ENCODE measurements at places on chromosomes 5 and 9. TPM values are rescaled to one million over a fixed set of nuclear protein-coding genes. Genes with fewer than 3 reads are reported as not detected.

KIF12 gene
- total RNA-seq: not detected

ORM2 gene
- total RNA-seq: not detected

GLRA1 gene
- total RNA-seq: not detected

FIBCD1 gene
- total RNA-seq: not detected

GPR151 gene
- total RNA-seq: not detected

IRX2 gene
- not detected for total RNA-seq

INSL6 gene
- total RNA-seq: not detected

TSTD2 gene
- 13.8 TPM for total RNA-seq

EIF4EBP3 gene
- total RNA-seq: 32.2 TPM

OBP2B gene
- not detected for total RNA-seq

ANKDD1B gene
- total RNA-seq: 1.5 TPM

MARVELD2 gene
- 1.3 TPM for total RNA-seq

GDA gene
- not detected for total RNA-seq

GRCh38 chr5:44637916-44638869 is 170.6 kb upstream of the MRPS30 start:
- no peak for DNase-seq

DNA sequence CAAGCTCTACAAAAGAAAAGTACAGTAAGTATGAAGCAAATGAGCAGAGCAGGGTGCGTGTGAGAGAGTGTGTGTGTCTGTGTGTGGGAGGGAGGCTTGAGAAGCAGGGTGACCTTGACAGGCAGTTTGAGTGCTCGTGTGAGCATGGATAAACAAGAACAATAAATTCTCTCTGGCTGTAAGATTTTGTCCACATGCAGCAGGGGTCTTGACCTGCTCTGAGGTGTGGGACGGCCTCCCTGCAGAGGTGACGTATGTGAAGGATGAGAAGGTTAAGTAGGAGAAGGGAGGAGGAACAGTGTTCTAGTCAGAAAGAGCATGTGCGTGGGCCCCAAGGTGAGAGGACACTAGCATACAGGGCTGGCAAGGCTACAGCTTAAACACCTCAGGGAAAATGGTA is 49.0 kb downstream of the SPTLC1 start:
- DNase-seq: no peak

- DNase-seq: no peak
Measured at GRCh38 chr5:96256795-96257470, 176.1 kb downstream of the PCSK1 start.

- DNase-seq: no peak
Measured at GRCh38 chr5:158561562-158562190, 538.0 kb downstream of the EBF1 start.

DNA sequence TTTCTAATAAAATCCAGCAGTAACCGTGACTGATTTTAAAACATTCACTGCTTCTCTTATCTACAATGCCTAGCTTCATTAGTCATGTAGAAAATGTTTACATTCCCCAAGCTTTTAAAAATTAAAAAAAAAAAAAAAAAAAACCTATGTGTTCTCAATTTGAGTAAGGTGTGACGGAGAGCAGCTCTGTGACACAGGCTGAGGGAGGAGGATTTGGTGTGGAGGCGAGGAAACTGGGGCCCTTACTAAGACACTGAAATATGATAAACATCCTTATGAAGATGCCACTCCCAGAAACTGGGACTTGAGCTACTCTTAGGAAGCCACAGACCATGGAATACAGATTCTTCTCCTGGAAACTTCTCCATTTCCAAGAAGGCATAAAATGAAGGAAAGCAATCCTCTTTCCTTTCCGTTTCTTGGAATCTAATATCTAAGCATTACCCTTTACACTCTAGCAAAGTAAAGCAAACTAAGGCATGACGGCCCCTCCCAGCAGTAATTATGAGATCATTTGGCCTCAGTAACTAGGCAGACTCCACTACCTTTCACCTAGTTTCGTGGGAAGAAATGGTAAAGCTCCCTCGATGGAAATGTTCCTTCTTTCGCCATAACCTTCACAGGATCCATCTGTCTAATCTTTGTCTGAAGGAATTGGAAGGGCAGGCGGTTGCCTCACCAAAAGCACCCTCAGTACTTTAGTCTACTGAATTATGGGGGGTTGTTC is 23.5 kb downstream of the GRAMD2B start:
- no peak for DNase-seq

DNA sequence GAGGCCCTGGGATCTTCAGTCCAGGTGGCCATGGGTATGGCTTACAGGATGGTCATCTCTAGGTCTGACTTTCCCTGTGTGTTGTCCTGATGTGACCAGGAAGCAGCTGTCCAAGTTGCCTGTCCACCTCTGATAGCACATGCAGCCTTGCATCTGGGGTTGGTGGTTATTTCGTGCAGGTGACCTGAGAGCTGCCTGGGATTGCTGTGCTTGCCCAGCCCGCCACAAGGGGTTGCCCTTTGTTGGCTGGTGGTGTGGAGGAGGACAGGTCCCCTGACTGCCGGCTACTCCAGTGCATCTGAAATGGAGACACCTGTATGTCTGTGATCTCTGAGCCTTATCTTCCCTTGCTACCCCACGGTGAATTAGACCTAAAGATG is 212.6 kb downstream of the ARHGAP26 start:
- no peak for DNase-seq

DNA sequence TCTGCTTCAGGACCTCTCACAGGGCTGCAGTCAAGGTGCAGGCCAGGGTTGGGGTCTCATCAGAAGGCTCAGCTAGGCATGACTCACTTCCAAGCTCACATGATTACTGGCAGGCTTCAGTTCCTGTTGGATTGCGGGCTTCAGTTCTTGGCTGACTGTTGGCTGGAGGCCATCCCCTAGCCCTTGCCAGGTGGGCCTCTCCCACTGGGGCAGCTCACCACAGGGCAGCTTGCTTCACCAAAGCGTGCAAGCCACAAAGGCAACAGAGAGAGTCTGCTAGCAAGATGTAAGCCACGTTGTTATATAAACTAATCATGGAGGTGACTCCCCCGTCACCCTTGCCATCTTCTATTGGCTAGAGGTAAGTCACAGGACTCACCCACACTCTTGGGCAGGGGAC is 14.4 kb downstream of the CPLX2 start:
- DNase-seq: no peak

GRCh38 chr9:19510907-19511306 is 102.1 kb downstream of the ACER2 start:
- DNase-seq: no peak

GRCh38 chr9:70673844-70674243 is 259.4 kb upstream of the KLF9 start:
- no peak for DNase-seq

GRCh38 chr5:171155621-171156020 is 153.4 kb upstream of the TLX3 start:
- no peak for DNase-seq

DNA sequence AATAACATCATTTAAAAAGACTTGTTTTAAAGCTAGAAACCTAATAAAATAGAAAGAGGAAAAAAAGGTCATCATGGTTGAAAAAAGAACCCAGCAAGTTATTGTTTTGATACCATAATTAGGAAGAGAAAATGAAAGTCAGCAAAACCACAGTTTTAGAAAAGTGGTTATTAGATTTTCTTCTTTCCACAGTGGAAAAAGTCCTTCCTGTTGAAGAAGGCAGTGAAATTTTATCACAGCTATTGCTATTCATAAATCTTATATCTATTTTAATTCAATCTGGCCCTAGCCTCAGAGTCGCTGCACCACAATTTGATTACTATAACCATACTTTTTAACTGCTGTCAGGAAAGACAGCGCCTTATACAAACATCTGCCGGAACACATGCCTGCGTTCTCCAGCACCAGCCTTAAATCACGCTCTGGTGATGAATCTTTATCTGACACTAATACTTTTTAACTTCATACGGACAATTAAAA is 60.3 kb downstream of the MAPKAP1 start:
- no peak for DNase-seq

GRCh38 chr5:101271416-101271815 is 368.3 kb upstream of the ST8SIA4 start:
- no peak for DNase-seq

- DNase-seq: no peak
Measured at GRCh38 chr9:110258690-110259091, 2.4 kb upstream of the TXN start.

- no peak for DNase-seq
Measured at GRCh38 chr9:84744195-84744594, 74.7 kb downstream of the NTRK2 start.

DNA sequence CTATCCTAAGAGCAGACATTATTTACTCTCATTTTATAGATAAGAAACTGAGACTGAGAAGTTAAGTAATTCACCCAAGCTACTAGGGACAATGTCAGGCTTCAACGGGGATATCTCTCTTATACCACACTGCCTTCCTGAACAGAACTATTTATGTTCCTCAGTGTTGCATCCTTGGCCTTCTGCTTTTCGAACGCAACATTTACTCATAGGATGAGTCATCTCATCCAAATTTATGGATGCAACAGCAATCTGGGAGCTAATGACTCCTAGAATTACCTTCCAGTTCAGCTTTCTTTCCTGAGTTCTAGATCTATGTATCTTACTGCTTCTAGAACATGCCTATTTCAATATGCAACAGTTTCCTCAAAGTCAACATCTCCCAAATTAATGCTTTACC is 103.6 kb upstream of the PAM start:
- DNase-seq: no peak

DNA sequence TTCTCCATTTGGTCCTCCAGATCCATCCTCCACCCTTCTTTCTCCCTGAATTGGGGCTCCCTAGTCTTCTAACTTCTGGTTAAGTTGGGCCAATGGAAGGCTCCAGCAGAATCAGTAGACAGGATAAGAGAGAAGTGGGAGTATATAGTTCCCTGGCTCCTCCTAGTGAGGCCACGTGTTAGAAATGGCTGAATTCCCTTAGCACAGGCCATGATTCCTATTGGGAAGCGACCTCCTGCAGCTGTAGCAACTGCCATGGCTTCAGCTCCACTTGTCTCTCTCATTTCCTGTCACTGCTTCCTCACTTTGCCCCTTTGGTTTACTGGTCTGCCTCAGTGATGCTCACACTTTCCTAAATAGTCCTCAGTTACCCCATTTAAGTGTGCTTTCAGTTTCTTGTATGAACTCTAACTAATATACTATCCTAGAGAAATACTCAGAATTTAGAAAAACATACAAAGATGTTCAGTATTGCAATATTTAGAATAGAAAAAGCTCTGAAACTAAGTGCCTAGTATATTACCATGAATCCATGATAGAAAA is 104.8 kb upstream of the SMARCA2 start:
- no peak for DNase-seq

- no peak for DNase-seq
Measured at GRCh38 chr5:4866817-4867216, 273.3 kb upstream of the ADAMTS16 start.

GRCh38 chr9:93574091-93574899 is 2.1 kb upstream of the PHF2 start:
- DNase-seq: no peak

- no peak for DNase-seq
Measured at GRCh38 chr5:96058084-96058483, 96.4 kb upstream of the ELL2 start.

GRCh38 chr9:116144038-116144437 is 9.6 kb upstream of the PAPPA start:
- no peak for DNase-seq

DNA sequence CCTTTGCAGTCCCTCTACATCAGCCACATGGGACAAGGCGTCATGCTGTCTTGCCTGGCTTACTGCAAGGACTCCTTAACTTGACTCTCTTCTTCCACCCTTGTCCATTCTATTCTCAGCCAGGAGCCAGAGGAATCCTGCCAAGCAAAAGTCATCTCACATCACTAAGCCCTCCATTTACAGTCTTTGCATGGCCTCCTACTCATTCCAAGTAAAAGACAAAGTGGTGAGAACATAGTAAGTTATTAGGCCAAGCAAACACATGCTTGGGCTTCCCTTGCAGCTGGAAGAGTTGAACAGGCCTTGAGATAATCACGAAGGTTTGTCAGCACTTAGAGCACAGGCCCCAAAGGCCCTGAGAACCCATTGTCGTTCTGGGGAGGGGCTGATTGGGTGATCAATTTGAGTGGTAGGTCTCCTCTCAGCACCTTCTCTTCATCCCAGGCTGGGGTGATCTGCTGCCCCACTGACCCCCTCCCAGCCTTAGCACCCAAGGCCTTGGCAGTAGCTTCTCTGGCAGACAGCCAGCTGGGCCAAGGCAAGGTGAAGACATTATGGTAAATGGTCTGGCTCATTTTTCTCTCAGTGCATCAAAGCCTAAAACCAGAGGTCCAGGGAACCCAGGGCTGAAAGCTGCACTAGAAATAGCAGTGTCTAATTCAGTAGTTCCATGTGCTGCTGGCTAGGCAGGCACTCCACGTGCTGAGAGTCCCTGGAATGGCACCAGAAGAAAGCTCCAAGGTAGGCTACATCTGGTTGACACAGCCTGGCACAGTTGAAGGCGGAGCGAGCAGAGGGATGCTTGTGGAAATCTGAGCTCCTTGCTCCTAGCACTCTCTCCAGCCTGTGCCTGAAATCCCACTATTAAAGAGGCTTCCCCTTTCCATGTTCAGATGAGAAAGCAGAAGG is 121.4 kb downstream of the ASTN2 start:
- no peak for DNase-seq

DNA sequence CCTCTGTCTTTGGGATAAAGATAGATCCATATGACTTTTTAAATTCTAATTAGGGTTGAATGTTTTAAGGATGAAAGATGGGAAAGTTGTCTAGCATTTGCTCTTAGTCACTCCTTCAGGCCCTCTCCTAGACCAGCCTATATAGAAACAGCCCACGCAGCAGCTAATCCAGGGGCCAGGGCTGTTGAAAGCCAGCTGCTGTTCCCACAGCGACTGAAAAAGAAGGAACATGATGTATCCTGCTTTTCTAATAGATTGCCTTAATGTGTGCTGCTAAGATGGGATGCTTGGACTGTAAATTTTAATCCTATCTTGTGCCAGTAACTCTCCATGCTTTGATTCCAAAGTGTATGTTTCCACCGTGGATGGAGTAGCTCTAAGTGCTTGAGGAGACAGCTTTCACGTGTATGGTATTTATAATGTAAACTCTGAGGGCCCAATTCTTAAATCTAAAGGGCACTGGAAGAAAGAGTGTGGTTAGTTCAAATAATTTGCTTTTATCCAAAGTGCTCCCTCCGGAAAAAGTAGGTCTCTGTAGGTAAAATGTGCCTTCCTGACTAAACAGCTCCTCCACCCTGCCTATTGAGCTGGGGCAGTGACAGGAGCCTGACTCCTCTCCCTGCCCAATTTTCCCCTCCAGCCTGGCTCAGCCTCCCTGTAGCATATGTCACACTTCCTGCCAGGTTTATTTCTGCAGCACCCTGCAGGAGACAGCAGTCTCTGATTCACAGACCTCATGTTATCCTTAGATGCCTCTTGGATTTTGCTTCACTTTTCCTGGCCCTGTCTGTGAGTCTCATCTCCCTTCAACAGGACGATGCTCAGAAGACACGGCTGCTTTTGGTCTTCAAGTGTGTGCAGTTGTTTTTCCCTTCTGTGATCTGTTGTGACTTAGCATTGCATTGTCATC is 33.2 kb downstream of the SLC36A1 start:
- DNase-seq: no peak

DNA sequence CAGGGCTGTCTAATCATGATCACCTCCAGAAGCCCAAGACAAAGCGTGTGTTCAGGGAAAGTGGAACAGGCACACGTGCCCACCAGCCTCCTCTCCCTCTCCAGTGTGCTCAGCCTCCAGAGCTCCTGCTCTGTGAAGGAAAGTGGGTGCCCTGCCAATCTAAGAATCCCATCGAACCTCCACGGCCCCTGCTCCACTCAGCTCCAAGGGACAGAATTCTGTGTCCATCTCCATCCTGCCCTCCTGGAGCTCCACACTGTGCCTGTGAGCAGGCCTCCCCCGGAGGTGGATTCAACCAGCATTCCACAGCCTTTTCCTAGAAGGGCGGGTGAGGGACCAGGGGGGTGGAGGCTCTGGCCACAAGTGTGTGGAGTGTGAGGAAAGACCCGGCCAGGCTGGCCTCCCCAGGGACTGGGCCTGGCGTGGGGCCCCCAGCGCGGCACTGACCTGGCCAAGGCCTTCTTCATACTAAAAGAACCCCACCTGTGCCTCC is 6.0 kb downstream of the EEIG1 start:
- DNase-seq: no peak

Measured in omental fat pad (tissue), 4 donors.